LHCN-M2 (cell line): ENCODE measurements at places on chromosomes 3 and 15. TPM values are rescaled to one million over a fixed set of nuclear protein-coding genes. Genes with fewer than 3 reads are reported as not detected.

DNA sequence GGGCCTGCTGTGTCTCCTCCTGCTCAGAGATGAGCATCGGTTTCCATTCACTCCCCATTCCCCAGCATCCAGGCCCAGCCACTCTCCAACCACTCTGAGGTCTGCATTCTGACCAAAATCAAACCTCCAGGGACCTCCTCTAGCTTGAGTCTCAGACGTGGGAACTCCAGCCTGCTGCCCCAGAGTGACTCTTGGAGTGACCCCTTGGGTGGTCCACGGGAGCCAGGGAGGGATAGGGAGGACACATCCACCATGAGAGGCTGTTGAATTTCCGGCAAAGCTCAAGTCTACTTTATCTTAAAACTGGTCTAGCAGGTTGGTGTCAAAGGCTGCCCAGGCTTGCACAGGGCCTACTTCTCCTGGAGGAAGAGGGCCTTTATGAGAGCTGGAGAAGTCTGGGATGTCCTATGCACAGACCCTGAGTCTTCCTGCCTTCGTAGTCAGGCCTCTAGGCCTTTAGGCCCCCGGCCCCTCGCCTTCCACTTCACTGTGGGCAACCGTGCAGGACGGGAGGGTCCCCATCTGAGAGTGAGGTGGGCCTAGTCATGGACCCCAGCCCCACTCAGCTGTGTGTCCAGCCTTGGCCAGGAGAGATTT lies 8.9 kb downstream of the CISH start:
- no peak for DNase-seq

DNA sequence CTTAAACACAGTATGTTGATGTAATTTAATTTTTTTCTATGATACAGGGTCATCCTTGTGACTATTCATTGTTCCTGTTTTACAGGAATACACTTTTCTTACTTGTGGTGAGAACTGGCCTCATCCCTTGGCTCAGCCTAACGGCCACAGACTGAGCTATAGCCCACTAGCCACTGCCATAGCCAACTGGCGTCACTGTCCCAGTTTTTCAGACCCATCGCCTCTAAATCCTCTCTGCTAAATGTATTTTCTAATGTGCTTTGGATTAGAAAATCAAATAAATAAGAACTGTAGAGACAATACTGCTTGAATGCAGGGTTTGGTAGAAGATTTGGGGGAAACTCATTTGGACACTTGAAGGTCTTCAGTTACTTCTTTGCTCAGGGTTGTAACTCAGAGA lies 113.1 kb downstream of the TIGIT start:
- DNase-seq = no peak

- DNase-seq = no peak
These were observed 5.6 kb upstream of the PCOLCE2 start for GRCh38 chr3:142894493-142894892.

DNA sequence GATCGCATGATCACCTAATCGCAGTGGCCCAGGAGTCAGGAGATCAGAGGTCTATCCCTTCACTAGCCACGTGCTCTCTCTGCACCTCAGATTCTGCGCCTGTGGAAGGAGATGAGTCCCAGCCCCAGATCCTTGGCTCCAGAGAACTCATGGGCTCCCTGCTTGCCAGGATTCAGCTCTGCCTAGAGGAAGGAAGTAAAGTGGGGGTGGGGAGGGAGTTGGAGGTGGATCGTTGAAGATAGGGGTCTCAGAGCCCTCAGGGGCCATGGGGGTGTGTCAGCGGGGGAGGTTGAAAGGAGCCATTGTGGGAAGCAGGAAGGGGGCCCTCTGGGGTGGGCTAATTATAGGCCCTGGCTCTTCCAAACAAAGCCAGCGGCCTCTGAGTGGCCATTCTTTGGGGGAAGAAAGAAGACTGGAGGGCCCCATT lies 11.3 kb upstream of the STRA6 start:
- DNase-seq = no peak

- DNase-seq = no peak
These were observed 90.8 kb downstream of the NEO1 start for GRCh38 chr15:73142802-73143762.

- peak; percentile 11 for DNase-seq
These were observed 107.7 kb upstream of the RPL32 start for GRCh38 chr3:12948891-12949711.

DNA sequence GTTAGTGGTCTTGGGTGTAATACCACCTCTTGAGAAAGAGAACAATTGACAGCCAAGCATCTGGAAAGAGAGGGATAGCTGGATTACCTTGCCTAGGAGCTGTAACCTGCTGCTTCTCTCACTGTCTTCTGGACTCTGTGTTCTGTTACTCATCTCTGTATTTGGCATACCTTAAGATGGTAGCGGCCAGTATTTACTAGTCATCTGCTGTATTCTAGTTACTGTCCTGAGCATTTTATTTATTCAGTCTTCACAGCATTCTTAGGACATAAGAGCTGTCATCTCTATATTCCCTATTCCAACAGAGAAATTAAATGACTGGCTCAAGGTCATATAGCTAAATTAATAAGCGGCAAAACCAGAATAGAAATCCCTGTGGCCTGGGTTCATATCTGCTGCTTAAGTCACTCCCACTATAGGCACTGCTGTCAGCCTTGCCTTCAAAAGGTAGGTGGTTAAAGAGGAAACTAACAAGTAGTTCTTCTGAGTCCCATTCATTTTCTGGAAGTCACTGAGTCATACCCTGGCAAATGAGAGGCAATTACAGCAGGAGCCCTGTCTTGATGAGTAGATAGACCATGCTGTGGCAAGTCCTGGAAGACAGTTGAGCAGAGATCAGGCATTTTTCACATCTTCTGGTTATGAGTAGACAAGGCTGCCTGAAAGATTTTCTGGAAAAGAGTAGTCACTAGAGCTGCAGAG lies 68.2 kb downstream of the RAB7A start:
- peak; percentile 79 for DNase-seq

DNA sequence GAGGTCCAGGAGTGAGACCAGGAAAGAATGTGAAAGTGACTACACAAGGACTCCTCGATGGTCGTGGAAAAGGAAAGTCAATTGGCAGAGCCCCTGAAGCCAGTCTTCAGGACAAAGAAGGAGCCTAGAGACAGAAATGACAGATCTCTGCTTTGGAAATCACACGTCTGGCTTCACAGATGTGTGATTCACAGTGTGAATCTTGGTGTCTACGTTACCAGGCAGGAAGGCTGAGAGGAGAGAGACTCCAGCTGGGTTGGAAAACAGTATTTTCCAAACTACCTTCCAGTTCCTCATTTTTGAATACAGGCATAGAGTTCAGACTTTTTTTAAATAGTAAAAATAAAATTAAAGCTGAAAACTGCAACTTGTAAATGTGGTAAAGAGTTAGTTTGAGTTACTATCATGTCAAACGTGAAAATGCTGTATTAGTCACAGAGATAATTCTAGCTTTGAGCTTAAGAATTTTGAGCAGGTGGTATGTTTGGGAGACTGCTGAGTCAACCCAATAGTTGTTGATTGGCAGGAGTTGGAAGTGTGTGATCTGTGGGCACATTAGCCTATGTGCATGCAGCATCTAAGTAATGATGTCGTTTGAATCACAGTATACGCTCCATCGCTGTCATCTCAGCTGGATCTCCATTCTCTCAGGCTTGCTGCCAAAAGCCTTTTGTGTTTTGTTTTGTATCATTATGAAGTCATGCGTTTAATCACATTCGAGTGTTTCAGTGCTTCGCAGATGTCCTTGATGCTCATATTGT lies 6.0 kb downstream of the CCR2 start:
- DNase-seq = peak; percentile 42

GRCh38 chr3:172065527-172065926 lies 26.1 kb downstream of the FNDC3B start:
- peak; percentile 39 for DNase-seq

DNA sequence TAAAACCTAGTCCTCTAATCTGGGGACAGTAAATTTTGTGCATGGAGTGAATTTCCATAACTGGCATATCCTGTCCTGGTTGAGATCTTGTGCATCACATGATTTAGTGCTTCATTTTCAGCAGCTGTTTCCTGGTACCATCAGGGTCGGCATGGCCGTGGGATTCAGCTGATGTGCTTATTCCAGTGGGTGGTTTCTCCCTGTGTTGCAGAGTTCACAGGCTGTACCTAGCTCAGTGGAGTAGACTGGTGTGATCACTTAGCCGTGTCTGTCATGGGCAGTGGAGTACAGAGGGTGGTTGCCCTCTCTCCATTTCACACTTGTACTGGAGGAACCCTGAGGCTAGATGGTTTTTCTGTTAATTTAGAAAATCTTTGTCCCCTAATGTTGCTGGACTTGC lies 228.5 kb downstream of the PTPRG start:
- peak; percentile 42 for DNase-seq

GRCh38 chr3:23588547-23588946 lies 217.2 kb upstream of the UBE2E1 start:
- DNase-seq = no peak

DNA sequence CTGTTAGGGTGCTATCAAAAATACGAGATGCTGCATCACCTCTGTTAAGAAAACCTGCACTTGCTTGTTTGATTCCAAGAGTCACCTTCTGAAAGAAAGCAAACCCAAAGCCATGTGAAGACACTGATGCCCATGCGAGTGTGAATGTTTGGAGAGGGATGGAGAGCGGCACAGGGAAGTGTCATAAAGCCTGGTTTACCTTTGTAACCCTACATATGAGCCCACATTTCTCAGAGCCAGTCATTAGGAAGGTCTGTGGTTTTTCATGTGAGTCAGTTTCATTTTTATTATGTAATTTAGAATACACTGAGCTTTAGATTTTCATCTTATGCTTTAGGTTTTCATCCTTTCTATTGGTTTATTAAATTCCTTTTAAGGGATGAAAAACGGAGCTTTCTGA lies 896.8 kb downstream of the ROBO1 start:
- no peak for DNase-seq

DNA sequence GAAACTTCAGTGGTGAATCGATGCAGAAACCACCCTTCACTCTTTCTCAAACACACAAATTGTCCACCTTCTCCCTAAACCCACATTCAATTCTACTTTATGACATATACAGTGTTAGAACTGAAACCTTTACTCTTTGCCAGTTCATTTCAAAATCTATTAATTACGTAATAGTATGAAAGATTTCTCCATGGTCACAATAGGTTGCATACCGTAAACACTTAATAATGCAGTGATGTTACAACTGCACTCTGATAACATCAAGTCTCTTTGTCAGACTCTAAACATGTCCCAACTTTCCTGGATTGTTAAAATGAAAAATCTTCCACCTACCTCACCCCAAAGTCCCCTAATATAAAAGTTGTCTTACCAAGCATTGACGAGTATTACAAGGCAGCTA lies 111.8 kb upstream of the PROK2 start:
- no peak for DNase-seq

DNA sequence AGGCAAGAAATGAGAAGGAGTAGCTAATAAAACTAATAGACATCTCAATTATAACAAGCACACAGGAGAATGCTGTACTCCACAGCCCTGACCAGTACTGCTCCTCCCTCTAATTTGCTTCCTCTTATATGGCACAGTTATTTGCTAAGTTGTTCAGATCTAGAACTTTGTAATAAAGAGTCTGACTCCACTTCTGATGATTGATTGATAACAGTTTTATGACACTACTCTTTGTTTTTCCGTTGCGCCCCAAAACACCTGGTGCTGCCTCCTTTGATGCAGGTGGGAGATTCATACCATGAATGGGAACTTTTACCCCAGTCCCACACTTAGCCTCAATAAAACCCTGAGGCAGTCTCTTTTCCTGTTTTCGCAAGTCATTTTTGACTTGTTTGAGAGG lies 777.7 kb downstream of the GBE1 start:
- no peak for DNase-seq

DNA sequence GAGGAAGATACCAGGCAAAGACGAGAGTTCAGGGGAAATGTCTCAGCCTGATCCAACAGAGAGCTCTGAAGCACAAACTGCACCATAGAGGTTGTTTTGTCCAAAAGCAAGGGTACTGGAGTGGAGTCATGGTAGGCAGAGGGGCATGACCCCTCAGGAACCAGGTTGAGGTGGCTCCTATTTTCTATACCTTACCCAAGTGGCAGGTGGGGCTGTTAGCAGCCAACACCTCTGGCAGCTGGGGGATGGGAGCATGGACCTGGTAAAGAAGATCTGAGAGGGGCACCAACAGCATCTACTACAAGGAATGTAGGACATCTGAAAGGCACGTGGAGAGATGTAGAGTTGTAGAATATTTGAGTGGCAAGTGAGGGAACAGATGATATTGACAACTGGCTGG lies 85.2 kb downstream of the GAP43 start:
- DNase-seq = no peak

- peak; percentile 84 for DNase-seq
These were observed 1.4 kb downstream of the PFN2 start for GRCh38 chr3:149969110-149969939.

- DNase-seq = no peak
These were observed 72.9 kb upstream of the NDN start for GRCh38 chr15:23760024-23760423.

- DNase-seq = no peak
These were observed 32.0 kb downstream of the KCNMB2 start for GRCh38 chr3:178568155-178568731.

- peak; percentile 84 for DNase-seq
These were observed 44.6 kb downstream of the EOMES start for GRCh38 chr3:27677565-27677964.

GRCh38 chr3:153958635-153959595 lies 162.3 kb upstream of the ARHGEF26 start:
- peak; percentile 4 for DNase-seq

DNA sequence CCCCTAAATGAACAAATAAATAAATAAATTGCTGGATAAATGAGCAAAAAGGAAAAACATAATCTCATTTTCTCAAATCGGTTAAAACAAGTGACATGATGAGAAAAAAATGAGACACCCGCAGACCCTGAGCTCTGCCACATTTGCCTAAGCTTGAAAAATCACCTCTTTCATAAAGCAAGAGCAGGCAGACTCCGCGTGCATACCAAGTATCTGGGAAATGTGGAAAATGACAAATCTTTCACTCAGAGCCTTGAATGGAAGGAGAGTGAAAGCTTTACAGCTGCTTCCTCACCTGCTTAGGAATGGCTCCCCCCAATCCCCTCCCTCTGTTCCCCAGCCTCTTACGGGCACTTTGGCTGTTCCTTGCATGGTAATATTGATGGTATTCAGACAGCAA lies 355.5 kb upstream of the SUCLG2 start:
- DNase-seq = no peak

GRCh38 chr3:34066999-34067398 lies 268.6 kb downstream of the PDCD6IP start:
- no peak for DNase-seq

The EXD1 gene
- total RNA-seq = not detected in 2 replicates

The SLC28A1 gene
- total RNA-seq = not detected in 2 replicates

The DISP2 gene
- 1.2 and 1.3 TPM in 2 replicates for total RNA-seq

The ADGRG7 gene
- total RNA-seq = not detected in 2 replicates

The FAM81A gene
- total RNA-seq = under 0.01 and 0.06 TPM in 2 replicates

The IMPG2 gene
- 0.19 and 0.23 TPM in 2 replicates for total RNA-seq

The LOXL1 gene
- total RNA-seq = 503 and 596 TPM in 2 replicates

The ZBTB47 gene
- total RNA-seq = 28.9 and 33.2 TPM in 2 replicates

The MYZAP gene
- total RNA-seq = 0.06 TPM in 1 of 2 replicates, not detected in the other

The GYG1 gene
- 20.2 and 35.2 TPM in 2 replicates for total RNA-seq

The NOX5 gene
- 0.46 and 0.58 TPM in 2 replicates for total RNA-seq

The USP19 gene
- 54.4 and 57.6 TPM in 2 replicates for total RNA-seq
